GDM1 (cell line): ENCODE measurements at places on chromosomes 4 and X.

DNA sequence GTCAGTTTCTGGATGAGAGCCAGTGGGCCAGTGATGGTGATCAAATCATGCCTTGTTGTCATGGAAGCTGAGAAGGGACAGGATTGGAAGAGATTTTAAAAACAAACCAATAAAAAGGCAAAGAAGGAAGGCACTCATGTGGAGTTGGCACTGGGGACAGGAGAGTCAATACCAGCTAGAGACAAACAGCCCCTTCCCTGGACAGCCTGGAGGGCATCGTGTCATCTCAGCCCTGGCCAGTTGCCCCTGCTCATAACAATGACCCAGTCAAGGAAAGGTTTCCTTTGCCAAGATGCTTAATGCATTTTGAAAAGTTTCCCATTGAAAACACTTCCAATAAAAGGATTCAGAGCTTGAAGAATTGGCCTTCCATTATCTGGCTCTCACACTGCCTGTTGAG is 55.5 kb downstream of the SCML1 start:
- no peak for DNase-seq

GRCh38 chrX:11239230-11239629 is 54.0 kb upstream of the AMELX start:
- no peak for DNase-seq

GRCh38 chrX:35786271-35786670 is 11.9 kb upstream of the MAGEB16 start:
- no peak for DNase-seq

GRCh38 chrX:124001581-124001980 is 40.1 kb downstream of the STAG2 start:
- DNase-seq: no peak

DNA sequence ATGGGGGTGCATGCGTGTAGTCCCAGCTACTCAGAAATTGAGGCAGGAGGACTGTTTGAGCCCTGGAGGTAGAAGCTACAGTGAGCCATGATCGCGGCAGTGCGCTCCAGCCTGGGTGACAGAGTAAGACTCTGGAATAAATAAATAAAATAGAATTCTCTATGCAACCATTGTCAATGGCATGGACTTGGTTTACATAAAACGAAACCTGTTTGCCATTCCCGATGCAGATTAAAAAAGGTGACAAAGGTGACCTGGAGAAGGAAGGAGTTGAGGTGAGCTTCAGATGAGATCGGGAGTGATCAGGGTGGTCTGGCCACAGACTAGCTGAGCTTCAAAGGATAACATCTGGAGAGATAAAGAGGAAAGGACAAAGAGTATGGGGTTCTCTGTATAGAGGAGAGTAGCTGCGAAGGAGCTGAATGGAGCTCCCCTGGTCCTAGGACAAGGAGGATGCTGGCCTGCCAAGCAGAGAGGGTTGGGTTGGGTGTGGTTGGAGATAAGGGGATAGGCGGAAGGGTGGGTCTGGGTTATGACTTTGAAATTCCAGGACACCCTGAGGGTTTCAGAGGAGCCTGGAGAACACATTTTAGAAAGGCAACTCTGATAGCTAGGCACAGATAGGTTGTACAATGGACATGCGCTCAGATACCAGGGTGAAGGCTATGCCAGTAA is 98.6 kb downstream of the RBM47 start:
- DNase-seq: no peak

DNA sequence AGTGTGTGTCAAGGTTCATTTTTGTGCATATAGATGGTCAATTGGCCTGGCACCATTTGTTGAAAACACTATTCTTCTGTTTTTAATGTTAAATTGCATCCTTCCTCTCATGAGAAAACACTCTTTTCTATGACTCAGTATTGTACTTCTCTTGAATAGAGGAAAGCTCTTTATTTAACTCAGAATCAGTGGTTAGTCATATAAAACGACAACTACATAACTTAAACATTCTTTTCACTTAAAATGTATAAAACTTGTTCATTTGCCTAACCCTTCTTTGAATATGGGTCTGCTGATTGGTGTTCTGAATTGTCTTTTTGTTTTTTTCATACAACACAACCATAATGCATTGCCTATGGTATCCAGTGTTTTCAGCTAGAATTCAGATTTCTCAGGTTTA is 17.2 kb upstream of the MRPL1 start:
- no peak for DNase-seq

DNA sequence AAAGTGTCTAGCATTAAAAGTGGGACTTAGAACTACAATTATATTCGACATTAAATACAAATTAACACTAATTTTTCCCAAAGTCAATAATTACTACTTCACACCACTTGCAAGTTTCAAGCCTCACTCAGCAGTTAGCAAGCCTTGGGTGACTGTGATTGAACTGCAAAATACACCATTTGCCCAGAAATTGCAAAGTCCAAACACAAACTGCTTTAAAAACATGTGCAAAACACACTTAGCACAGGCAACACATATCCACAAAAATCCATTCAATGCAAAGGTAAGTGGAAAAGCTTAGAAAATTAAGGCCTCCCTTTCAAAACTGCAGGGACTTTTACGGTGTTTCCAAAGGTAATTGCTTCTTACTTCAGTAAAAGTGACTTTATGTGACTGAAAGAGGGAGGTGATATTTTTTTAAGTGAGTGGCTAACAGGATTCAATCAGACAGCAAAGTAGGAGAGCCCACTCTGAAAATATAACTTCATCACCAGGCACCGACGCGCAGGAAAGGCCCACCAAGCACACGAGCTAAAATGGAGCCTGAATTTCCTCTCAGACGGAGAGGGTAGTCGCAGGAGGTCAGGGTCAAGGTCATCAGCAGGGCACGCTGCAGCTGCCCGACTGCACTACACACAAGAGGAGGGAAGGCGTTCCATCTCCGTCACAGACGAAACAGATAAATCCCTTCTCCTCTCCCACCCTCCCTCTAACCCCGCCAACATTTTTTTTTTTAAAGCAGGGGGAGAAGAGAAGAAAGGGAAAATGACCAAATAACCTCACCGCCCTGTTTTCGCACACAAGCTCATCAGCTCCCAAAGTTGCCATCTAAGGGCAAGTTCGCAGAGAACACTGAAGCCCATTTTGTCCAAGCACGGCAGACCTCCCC is 3.1 kb downstream of the ZNF827 start:
- DNase-seq: peak; percentile 10

- DNase-seq: no peak
Measured at GRCh38 chr4:160848901-160849760, 1314.7 kb downstream of the FSTL5 start.

DNA sequence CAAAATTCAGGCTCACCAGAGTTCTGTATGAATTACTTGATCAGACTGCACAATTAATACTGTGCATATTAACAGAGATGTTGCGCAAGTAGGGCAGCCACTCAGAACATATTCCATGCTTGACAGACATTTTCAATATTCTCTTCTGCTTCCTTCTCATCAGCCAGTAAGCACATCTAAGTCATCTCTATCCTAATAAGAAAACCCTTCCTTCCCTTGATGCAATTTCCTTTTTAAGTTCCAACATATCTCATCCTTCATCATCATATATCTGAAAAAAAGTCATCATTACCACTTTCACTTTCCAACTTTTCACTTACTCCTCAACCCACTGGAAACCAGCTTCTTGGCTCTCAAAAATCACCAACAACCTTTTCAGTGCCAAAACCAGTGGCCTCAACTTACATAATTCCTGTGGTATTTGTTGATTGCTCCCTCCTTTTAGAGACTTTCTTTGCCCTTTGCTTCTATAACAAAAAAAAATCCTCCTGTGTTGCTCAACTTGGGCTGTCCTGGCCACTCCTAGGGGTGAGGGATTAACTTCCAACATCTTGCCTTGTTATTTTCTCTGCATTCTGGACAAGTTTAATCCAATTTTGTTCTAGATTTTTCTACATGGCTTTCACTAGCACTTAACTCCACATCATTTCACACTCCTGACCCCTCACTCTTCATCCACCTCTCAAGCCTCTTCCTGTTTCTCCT is 14.1 kb downstream of the MBNL3 start:
- DNase-seq: no peak

DNA sequence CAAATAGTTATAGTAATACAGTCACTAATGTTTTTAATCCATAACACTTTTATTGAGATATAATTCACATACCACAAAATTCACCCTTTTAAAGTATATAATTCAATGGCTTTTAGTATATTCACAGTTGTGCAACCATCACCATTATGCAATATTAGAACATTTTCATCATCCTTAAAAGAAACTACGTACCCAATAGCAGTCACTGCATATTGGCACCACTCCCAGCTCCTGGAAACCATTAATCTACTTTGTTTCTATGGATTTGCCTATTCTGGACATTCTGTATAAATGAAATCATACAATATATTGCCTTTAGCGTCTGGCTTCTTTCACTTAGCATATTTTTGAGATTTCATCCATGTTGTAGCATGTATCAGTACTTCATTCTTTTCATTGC is 99.3 kb downstream of the AMMECR1 start:
- DNase-seq: no peak

- DNase-seq: no peak
Measured at GRCh38 chr4:87461281-87461700, 38.9 kb downstream of the NUDT9 start.

DNA sequence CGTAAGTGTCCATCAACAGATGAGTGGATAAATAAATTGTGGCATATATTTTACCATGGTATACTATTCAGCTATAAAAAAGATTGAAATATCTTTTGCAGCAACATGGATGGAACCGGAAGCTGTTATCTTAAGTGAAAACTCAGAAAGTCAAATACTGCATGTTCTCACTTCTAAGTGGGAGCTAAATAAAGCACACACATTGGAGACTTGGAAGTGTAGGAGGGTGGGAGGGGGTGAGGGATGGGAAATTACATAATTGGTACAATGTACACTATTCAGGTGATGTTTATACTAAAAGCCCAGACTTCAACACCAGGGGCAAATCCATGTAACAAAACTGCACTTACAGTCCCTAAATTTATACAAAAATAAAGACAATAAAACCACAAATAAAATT is 72.6 kb upstream of the SPRY1 start:
- no peak for DNase-seq

GRCh38 chrX:10008483-10009056 is 41.4 kb downstream of the CLDN34 start:
- no peak for DNase-seq

GRCh38 chrX:71996136-71996535 is 85.5 kb downstream of the NHSL2 start:
- DNase-seq: no peak

- no peak for DNase-seq
Measured at GRCh38 chr4:106502106-106502699, 133.6 kb upstream of the GIMD1 start.

GRCh38 chr4:40214038-40214437 is 17.2 kb downstream of the RHOH start:
- DNase-seq: no peak

GRCh38 chrX:40279762-40280161 is 182.0 kb upstream of the BCOR start:
- no peak for DNase-seq

DNA sequence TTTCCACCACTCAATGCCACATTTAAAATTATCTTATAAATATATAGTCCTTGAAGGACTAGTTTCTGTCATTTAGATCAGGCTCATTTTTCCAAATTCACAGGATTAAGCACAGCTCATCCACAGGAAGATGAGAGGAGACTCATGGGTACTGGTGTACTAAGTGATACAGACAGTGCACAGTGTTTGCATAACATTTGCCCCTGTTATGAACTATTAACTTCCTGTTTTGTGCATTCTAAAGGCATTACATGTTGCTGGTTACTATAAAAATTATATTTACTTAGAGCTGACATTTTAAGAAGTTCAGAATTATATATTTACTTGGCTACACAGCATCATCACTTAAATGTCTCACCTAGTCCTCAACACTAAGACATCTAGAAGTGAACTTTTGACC is 772.0 kb downstream of the TECRL start:
- no peak for DNase-seq

DNA sequence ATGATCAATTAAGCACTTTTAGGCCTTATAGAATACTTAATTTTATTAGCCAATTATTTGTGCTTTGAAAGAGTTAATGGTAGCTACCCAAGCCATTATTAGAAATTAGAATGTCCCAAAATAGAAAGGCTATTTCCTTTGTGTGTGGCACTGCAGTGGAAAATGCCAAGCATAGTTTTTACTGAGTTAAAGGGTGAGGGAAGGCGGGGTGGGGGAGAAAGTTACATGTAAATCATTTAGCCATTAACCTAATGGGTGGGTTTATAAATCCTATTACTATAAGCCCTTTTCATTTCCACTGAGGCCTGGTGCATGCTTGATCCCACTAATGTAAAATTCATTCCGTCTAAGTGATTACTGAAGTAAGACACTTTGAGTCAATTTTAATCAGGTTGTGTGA is 105.8 kb downstream of the POLA1 start:
- no peak for DNase-seq

GRCh38 chrX:139158256-139158655 is 372.3 kb upstream of the F9 start:
- no peak for DNase-seq

DNA sequence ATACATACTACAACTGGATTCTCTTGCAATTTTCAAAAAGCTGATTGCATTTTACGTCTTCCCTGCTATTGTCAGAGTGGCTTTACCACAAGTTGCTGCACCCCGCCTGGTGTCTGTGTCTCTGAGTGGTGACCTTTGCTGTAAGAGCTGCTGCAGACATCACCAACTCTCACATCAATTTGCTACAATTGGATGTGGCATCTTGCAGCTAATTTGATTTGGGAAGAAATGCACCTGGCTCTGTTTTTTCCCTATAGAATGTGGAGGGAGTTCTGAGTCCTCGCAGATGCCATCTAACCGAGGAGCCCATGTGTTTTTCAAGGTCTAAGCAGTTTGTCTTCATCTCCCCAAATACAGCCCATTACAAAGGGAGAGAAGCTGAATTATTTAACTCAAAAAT is 73.8 kb upstream of the PHOX2B start:
- DNase-seq: no peak

GRCh38 chrX:122091571-122091970 is 1044.2 kb downstream of the GLUD2 start:
- DNase-seq: no peak

GRCh38 chr4:113302051-113302450 is 252.6 kb downstream of the ANK2 start:
- no peak for DNase-seq

DNA sequence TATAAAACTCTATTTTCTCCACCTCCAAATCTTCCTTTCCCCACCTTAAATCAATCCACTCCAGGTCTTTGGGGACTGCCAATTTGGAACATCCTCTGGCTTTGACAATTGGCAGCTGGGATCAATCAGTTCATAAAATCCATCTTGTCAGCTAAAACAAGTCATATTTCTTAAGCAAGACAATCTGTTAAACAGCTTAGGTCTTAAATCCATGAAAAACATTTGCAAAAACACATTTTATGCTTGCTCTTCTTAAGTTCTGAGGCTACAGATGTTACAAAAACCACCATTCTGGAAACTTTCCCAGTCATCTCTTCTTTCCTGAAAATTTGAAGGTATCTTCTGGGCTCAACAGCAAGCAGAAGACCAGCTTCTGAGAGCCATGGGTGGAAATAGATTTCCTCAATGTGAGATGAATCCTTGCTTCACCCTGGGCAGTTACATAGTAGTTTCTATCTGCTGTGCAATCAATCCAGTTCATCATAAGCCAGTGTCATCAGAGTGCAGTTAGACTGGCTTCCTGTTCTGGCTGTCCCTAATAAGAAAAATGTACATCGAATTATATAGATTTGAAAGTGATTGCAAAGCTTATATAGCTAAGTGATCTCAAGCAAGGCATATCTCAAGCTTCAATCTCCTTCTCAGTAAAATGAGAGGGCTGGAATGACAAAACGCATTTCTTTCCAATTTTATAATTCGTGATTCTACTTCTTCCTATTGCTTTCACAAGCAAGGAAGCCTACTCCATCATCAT is 402.7 kb upstream of the INTU start:
- no peak for DNase-seq

GRCh38 chr4:123833171-123833643 is 436.6 kb downstream of the SPRY1 start:
- no peak for DNase-seq

GRCh38 chr4:15034071-15034764 is 31.9 kb downstream of the CPEB2 start:
- DNase-seq: no peak
